Fibroblast of the aortic adventitia (primary cell): ENCODE measurements at places on chromosomes 1 and 21. TPM values are rescaled to one million over a fixed set of nuclear protein-coding genes. Genes with fewer than 3 reads are reported as not detected.

Gene OR6K3
- not detected in 2 replicates for total RNA-seq

- DNase-seq, result peak; percentile 65
Observed at GRCh38 chr1:180040034-180040433, 85.4 kb downstream of the CEP350 start.

DNA sequence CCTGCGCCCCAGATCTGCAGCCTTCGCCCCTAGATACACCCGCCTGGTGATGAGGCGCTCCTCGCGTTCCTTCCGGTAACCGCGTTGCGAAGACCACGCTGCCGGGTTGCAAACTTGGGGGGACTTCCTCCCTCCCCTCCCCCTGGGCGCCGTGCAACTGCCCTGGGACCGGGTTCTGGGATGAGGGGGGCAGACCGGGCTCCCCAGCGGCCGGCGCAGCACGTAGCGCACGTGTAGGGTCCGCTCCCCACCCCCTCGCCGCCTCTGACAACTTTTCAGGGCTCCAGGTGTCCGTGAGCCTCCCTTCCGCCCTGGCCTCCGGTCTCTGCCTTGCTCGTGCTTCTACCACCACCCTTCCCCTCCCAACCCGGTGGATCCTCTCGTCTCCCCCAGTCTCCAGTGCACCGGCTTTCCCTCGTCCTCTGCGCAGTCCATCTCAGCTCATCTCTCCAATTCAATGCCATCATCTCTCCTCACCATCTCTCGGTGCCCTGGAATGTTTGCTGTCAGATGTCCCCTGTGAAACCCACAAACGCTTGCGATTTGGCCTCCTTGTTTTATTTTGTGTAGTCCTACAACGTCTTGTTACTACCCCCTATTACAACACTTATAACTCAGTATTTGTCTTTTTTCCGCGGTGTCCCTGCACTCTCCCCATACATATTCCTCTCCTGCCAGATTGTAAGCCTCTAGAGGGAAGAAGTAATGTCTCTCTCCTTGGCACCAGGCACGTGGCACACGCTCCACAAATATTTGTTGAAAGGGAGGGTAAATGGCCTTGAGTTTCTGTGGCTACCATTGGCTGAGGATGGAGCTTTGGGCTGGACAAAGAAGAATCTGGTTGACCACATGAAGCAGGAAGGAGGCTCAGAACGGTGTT lies 782 bp downstream of the PCAT6 start:
- no peak for DNase-seq

Gene GJA9
- 0.09 TPM in 1 of 2 replicates, not detected in the other for total RNA-seq

GRCh38 chr1:48228156-48228555 lies 5.6 kb downstream of the SLC5A9 start:
- DNase-seq, result no peak

DNA sequence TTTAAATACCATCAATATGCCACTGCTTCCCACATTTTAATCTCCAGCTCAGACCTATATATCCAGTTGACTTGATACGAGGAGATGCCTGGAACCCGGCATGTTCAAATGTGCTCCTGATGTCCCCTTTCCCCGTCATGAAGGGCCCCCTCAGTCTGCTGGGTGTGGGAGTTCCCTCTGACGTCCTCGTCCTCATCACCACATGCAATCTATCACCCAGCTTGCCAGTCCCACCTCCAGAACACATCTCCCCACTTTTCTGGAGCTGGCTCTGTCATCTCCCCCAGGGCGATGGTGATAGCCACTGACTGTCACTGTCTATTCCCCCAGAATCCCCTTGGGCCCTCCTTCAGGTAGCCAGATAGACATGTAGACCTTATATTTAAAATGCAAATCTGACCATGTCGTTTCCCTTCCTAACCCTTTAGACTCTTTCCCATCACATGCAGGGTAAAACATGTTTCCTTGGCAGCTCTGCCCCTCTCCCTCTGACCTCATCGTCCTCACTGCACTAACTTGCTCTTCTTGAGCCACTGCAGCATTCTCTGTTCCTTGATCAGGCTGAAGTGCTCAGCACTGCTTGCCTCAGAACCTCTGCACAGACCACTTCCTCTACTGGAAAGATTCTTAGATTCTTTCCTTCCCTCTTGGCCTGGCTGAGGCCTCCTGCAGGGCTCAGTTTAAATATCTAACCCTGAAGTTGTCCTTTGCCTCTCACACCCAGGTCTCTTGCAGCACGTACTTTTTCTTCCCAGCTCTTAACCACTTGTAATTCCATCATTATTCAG lies 7.4 kb downstream of the AZIN2 start:
- no peak for DNase-seq

Gene BARHL2
- total RNA-seq, result not detected in 2 replicates

DNA sequence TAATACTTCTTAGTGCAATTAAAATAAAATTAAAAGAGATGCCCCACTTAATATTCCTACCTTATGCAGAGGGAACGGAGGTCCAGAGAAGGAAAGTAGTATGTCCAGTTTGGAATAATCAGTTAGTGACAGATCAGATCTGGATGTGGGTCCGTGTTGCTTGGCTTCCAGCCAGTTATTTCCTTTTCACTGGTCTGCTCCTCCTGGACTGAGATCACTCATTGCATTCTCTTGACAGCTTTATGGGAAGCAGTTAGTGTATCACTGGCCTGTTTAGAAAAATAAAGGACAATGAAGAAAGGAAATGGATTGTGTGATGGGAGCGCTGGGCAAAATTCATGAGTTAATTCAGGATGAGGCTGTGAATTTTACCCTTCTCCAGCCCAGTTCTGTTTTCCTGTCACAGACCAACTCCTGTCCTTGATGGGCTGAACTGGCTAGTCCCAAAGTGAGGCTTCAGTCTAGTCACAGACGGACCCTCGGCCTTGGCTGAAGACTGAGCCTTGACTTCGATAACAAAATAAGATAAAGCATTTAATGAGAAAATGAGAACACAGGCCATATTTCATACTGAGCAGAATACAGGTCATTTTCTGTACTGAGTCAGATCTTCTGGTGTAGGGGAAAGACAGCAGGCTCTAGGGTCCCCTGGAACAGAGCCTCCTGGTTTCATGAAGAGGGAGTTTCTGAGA lies 85.2 kb upstream of the TRABD2B start:
- no peak for DNase-seq

GRCh38 chr1:42145764-42146625 lies 7.2 kb upstream of the GUCA2B start:
- DNase-seq, result no peak

GRCh38 chr1:197314682-197315081 lies 46.6 kb downstream of the CRB1 start:
- DNase-seq, result no peak

- DNase-seq, result peak; percentile 97
Observed at GRCh38 chr21:35084869-35085268, 35.8 kb upstream of the RUNX1 start.

Gene SPRR3
- not detected in 2 replicates for total RNA-seq

Gene S100A7A
- not detected in 2 replicates for total RNA-seq

DNA sequence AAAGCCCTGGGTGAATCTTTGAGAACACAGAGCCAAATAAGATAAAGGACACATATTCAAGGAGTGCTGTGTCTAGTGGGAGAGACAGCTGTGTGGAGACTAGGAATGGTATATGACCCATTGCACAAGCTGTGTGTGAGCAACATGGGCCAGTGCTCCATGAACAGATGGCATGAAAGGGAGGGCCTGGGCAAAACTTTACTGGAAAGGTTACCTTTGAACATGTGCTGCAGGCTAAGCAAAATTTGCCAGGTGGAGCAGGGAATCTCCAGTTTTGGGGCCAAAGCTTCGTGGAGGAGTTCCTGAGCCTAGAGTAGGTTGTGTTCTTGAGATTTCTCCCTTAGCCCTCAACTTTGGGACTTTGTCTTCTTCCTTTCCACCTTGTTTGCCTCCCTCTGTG lies 446.1 kb upstream of the PROX1 start:
- DNase-seq, result no peak

GRCh38 chr1:22379566-22379965 lies 72.1 kb upstream of the ZBTB40 start:
- no peak for DNase-seq

GRCh38 chr1:206793620-206794019 lies 21.3 kb upstream of the IL10 start:
- no peak for DNase-seq

DNA sequence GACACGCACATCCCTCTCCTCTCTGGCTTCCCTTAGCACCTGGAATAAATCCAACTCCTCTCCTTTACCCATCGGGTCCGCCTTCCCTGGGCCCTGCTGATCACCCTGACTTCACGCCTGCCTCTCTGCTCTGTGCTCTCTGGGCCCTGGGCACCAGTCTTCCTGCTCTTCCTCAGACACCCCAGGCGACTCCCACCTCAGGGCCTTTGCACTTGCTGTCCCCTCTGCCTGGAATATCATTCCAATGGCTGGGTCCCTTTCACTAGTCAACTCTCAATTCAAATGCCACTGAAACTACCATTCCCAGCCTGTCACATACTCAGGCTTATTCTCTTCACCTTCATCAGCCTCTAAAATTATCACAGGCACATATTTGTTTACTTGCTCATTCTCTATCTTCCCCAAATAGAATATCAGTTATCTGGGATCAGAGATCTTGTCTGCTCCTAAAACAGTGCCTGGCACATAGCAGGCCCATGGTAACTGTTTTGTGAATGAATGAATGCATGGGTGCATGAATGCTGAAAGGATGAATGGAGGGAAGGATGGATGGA lies 27.2 kb upstream of the SELENON start:
- no peak for DNase-seq

GRCh38 chr1:11472284-11472683 lies 6.7 kb upstream of the DISP3 start:
- no peak for DNase-seq

- DNase-seq, result no peak
Observed at GRCh38 chr1:2198571-2198970, 4.0 kb upstream of the FAAP20 start.

DNA sequence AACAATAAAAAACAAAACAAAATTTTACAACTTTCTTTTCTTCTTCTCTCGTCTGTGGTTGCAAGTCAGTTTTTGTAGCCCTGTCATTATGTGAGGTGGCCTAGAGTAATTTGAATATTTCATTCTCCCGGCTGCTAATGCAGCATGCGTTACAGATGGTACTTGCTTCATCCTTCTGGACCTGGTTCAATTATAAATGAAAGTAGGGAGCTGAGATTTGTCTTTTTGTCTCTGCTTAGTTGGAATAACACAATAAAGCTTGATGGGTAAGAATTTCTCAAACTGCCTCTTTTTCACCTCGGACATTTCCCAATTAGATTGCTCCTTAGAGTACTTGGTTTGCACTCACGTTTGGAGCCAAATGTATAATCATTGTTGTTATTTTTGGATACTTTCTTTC lies 201.6 kb downstream of the PBX1 start:
- DNase-seq, result peak; percentile 54

- no peak for DNase-seq
Observed at GRCh38 chr21:43337901-43338655, 88.9 kb downstream of the SIK1 start.

GRCh38 chr1:173937062-173937461 lies 19.9 kb upstream of the SERPINC1 start:
- no peak for DNase-seq

DNA sequence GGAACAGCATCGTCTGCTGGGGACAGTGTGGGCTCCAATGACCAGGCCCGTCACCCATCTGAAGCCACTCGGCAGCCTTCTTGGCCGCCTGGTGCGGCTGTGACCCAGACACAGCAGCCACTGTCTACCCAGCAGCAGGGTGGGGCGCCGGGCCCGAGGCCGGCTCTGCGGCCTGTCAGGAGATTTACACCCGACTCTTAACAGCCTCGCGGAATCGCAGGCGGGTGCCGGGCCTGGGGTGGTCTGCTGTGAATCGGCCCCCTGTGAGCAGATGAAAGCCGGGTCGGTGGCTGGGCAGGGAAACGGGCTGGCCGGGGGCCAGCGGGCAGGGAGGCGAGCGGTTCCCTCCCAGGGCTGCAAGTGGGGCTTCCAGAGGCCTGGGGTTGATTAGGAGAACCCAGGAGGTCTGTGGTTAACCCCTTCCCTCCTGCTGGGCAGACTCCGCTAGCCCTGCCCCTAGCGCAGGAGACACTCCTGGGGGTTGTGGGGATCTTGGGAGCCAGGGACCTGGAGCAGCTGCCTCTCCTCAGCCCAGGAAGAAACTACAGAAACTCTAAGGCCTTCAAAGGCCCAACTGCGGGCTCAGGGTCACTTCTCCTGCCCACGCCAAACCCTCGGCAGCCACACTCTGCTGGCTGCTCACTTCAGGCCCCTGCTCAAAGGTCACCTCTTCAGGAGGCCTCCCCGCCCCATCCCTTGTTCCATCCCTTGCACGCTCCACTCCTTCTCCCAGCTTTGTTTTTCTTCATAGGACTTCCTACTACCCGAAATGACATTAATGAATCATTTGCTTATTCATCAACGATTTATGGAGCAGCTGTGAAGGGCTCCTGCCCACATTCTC lies 15.6 kb downstream of the RUNX3 start:
- DNase-seq, result no peak

DNA sequence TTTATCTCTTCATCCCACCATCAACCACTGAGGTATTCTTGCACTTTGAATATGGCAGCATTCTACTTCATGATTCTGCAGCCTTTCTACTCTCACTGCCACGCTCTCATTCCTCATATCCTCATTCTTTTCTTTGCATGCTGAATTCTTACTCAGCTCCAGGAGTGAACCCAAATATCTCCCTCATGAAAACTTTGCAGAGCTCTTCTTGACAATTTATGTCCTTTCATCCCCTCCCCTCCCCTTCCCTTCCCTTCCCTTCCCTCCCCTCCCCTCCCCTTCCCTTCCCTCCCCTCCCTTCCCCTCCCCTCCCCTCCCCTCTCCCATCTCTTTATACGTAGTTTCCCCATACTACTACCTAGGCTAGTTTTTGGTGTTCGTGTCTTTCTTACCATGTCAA lies 363.9 kb downstream of the RYR2 start:
- DNase-seq, result no peak

Gene DISC1
- 4.7 and 8.8 TPM in 2 replicates for total RNA-seq

DNA sequence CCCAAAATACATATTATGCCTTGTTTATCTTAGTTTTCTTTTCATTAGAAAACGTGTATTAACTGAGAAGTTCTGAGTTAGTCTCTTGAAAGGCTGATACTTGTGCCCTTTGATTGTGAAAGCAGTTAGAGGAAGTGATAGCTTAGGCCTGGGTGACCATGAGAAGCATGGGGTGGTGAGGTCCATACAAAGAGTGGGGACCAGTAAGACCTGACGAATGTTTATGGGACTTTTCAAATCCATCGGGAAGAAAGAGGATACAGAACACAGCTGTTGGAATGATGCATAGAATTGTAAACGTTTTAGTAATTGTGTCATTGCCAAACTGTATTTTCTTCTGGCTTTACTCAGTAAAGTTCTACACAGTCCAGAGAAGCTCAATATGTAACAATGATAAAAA lies 259.8 kb downstream of the LMO4 start:
- no peak for DNase-seq

DNA sequence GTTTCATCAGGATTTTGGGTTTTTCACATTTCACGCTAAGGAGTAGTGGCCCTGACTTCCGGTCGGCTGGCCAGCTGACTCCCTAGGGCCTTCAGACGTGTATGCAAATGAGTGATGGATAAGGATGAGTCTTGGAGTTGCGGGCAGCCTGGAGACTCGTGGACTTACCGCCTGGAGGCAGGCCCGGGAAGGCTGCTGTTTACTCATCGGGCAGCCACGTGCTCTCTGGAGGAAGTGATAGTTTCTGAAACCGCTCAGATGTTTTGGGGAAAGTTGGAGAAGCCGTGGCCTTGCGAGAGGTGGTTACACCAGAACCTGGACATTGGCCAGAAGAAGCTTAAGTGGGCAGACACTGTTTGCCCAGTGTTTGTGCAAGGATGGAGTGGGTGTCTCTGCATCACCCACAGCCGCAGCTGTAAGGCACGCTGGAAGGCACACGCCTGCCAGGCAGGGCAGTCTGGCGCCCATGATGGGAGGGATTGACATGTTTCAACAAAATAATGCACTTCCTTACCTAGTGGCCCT lies 23.1 kb upstream of the TNFRSF1B start:
- peak; percentile 87 for DNase-seq

- DNase-seq, result no peak
Observed at GRCh38 chr1:84379917-84380180, 18.4 kb upstream of the DNASE2B start.

Gene SELE
- total RNA-seq, result not detected in 2 replicates
